Vagina (tissue), 2 donors: ENCODE measurements at places on chromosomes 4 and X.

DNA sequence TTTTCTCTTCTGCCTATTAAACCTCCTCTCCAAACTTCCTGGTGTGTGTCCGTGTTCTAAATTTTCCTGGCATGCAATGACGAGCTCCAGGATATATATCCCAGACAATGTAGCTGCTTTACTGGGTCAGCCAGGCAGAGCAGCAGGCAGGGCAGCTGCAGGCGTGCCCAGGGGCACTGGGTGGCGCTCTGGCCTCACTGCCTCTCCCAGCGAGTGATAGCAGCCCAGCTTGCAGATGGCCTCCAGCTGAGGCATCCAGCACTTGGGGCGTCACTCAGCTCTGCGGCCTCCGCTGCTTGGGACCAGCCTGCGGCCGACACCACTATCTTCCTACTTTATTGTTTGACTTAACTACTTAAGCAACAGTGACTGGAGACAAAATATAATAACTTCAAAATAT lies 23.0 kb upstream of the UBA6 start:
- DNase-seq, result no peak

DNA sequence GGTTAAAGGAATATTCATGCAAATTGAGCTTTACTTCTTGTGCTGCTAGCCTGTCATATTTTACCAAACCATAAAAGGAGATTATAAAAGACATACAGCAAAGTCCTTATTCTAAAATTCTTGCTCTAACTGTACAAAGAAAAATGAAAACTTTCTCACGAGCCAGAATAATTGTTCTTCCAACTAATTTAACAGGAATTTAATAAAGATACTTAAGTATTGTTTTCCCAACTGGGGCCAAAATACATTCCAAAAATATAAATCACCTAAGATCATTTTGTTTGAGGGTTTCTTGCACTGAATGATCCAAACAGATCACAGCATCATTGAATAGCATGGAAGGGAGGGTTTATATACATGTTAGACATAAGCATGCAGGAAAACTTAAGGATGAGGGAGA lies 127.1 kb upstream of the PCDH18 start:
- DNase-seq, result no peak

- DNase-seq, result no peak
These were observed 1028.1 kb downstream of the SH3BGRL start for GRCh38 chrX:82230013-82230412.

- no peak for DNase-seq
These were observed 192.7 kb downstream of the SPRY1 start for GRCh38 chr4:123589301-123589700.

DNA sequence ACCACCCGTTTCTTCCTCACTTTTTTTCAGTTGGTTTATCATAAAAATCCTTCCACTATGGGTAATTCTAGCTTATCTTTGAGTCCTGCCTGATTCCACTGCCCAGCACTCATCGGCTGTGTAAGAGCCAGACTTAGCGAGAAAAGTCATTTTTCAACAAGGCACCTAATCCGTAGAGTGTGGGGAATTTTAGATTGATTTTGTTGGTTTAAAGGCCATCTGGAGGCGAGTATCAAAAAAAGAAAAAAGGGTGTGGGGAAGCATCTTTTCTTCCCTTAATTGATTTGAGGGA lies 134.4 kb downstream of the TET2 start:
- DNase-seq, result no peak

DNA sequence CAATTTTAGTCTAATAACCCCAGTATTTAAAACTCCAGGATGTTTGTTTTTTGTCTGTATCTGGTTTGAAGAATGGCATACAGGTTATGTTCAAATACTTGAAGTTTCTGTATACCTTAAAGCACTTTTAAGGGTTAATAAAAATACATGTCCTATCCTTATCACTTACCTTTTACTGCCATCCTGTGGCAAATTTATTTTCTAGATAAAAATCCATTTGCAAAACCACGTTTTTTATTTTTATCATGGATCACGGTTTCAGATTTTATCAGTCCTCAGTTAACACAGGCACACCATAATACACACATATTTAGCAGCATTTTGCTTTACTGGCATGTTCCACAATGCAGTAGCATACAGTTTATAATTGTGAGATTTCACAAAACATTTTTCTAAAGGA lies 113.3 kb upstream of the H2AZ1 start:
- no peak for DNase-seq

GRCh38 chrX:154775419-154776349 lies 13.0 kb downstream of the DKC1 start:
- DNase-seq, result no peak

DNA sequence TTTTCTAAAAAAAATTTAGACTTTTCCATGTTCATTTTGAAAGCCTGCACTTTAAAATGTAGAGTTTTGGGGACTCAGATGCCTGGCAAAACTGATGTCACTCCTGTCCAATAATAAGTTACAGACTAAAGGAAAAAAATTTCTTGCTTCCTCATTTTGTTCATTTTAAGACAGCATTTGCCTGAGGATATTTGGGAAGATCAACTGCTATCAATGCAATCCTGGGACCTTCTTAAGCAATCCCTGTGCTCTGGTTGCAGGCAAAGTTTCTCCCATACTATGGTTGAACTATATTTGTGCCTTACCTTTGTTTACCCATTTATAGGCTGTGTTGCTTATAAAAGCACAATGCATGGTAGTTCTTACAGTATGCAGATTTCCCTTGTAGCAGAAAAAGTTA lies 280.4 kb downstream of the CFAP47 start:
- no peak for DNase-seq

GRCh38 chr4:173288698-173289352 lies 45.3 kb downstream of the HMGB2 start:
- DNase-seq, result no peak

DNA sequence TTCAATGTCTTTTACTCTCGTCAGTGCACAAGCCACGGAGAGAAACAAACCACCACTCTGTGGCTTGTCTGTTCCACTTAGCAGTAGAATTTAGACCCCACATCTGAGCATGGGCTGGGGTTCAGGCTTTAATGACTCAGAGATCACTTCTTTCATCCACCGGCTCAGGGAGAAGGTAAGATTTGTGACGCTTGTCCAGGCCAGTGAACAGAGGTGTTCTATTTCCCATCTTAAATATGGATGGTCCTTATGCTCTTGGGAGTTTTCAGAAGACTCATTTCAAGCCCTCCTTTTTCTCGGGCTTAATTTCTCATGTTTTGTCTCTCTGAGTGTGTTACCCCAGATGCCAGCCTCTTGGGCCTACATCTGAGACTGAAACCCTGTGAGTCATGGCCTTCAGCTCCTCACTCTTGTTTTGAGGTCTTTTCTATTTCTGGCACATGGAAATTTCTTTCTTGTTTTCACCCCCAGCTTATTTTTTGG lies 127.4 kb upstream of the SFRP2 start:
- no peak for DNase-seq

GRCh38 chrX:138664466-138664865 lies 47.1 kb downstream of the FGF13 start:
- no peak for DNase-seq

GRCh38 chrX:101415180-101416145 lies 7.4 kb downstream of the HNRNPH2 start:
- DNase-seq, result no peak

- DNase-seq, result no peak
These were observed 23.3 kb downstream of the UCHL1 start for GRCh38 chr4:41280010-41280409.

DNA sequence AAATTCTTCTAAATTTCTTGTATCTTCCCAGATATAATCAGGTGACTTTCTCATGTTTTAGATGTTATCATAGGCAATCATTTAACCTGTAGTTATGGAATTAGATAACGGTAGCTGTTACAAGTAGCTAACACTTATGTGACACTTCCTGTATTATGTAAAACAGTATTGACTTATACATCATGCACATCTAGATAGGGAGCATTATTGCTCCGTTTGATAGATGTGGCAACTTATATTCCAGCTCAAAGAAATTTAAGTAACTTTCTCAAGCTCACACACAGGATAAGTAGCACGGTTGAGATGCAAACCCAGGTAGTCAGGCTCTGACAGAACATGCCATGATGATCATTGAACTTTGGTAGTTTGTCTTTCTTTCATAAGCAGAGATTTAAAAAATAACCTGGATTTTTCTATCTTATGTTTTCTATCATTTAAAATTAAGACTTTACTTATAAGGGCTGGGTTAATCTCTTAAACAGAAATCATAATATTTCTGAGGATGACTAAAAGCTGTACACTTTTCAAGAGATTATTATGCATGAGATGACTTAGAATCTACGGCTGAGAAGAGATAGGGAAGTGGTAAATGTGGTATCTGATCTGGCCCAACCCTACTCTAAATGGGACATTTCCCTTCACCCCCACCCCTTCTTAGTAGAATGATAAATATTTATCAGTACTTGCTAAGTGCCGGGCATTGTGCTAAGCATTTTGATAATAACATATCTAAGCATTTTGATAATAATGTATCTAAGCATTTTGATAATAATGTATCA lies 69.1 kb upstream of the HPGD start:
- DNase-seq, result no peak

DNA sequence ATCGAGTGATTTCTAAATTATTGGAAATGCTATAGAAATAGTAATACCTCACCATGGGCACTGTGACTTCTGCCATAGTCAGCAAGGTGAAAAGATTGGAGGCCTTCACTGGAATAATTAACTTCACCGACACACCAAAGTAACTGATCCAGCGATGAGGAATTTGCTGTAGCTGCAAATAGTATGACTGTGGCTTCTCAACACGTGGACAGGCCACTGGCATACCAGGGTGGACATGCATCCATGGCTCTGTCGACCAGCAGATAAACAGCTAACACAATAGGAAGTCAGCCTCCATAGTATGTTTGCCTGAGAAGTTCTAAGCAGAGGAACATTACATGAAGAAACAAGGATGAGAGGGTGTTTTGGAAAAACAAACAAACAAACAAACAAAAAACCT lies 10.9 kb upstream of the FAT4 start:
- DNase-seq, result no peak

- no peak for DNase-seq
These were observed 49.7 kb downstream of the TMPRSS11F start for GRCh38 chr4:68079928-68080327.

DNA sequence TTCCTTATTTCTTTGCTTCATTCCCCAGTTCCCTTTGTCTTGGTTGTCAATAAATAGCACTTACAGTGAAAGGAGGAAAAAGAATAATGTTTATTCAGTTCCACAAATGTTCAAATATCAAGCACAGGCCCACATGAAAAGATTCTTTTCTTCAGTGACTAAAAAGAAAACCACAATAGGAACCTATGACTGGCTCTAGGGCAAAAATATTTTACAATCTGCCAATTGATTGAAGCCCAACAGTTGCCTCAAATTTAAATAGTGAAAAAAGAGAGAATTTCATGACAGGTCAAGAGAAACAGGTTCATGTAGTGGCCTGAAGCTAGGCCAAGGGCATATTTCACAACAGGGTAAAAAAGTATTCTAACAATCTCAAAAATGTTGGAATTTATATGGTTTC lies 553.8 kb downstream of the CENPC start:
- DNase-seq, result no peak

- no peak for DNase-seq
These were observed 95.4 kb downstream of the GRIA2 start for GRCh38 chr4:157315968-157316367.

- no peak for DNase-seq
These were observed 18.7 kb upstream of the XPNPEP2 start for GRCh38 chrX:129719931-129720530.

GRCh38 chr4:118363166-118363565 lies 10.4 kb upstream of the PRSS12 start:
- no peak for DNase-seq

DNA sequence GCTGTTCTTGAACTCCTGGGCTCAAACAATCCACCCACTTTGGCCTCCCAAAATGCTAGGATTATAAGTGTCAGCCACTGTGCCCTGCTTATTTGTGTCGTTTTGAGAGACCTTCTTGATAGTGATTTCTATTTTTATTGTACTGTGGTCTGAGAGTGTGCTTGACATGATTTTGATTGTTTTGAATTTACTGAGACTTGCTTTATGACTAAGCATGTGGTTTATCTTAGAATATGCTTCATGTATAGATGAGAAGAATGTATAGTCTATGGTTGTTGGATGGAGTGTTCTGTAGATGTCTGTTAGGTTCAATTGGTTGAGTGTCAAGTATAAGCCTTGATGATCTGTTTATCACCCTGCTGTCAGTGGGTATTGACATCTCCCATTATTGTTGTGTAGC lies 789.3 kb downstream of the IL1RAPL1 start:
- no peak for DNase-seq

DNA sequence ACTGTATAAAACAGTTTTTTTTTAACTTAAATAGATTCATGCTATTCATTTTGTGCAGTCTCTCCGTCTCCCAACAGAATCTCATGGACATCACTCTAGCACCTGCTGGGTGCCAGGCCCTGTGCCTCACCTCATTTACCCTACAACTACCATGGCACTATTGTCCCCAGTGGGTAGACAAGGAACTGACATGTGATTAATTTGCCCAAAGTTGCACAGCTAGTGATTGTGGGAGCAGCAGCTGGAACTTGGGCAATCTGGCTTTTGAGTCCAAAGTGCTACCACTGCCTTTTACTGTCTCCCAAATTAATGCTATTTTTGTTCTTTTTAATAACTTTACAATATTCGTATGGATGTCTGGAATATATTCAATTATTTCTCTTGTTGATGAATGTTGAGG lies 11.2 kb upstream of the PGRMC2 start:
- no peak for DNase-seq

GRCh38 chr4:98950925-98951324 lies 22.0 kb upstream of the EIF4E start:
- no peak for DNase-seq

GRCh38 chrX:73615022-73615421 lies 52.0 kb downstream of the CHIC1 start:
- DNase-seq, result no peak

GRCh38 chr4:109658871-109659410 lies 44.3 kb downstream of the CASP6 start:
- no peak for DNase-seq

GRCh38 chrX:55908661-55909212 lies 191.2 kb downstream of the RRAGB start:
- no peak for DNase-seq

GRCh38 chr4:115054836-115055235 lies 58.6 kb downstream of the NDST4 start:
- no peak for DNase-seq

DNA sequence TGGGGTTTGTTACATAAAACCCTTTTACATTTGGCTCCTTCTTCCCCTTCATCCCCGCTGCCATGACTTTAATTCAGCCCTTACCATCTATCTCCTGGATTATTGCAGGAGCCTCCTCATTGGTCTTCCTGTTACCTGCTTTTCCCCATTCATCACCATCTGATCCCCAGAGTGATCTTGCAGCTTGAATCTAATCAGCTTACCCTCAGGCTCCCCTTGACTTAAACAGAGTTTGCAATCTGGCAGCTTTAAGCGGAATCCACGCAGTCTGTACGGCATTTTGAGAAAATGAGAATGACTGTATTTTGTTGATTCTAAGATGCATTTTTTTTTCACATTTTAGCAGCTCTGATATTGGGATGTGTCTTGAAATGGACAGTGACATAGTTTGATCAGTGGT lies 14.9 kb upstream of the PPEF1 start:
- no peak for DNase-seq

DNA sequence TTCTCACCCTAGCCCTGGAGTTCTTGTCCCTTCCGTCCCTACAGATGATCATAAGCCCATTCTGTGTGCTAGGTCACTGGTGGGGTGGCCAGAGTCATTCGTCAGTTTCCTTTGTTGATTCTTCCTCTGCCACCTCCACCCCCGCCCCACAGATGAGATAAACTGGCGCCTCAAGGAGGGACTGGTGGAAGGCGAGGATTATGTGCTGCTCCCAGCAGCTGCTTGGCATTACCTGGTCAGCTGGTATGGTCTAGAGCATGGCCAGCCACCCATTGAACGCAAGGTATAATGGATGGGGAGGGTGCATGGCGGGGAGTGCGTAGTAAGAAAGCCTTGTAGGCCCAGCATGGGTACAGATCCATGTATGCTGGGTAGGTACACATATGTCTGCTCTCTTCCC lies 6.4 kb downstream of the USP11 start:
- peak; percentile 77 for DNase-seq
